ENCODE measurements at places on chromosomes 4 and X.

DNA sequence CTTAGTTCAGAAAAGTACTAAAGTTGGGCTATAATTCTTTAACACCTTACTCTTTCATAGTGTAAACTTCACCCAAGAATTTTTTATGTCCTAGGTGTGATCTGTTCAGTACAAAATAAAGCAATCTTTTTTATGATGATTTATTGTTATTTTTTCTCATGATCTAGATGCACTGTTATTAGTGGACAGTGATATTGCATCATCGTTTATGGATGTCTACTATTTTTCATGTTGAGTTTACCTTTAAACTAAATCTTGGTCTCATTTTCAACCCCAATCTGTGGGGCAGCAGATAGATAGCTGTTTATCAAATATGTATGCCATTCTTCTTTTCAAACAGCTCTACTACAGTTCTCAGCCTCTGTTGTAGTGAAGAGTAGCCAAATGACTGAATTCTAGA lies 215.4 kb downstream of the UGT8 start:
- DNase-seq: no peak

- no peak for DNase-seq
Observed at GRCh38 chr4:79047316-79047715, 108.1 kb upstream of the PAQR3 start.

- peak; percentile 41 for DNase-seq
Observed at GRCh38 chr4:143335979-143336780, 496 bp upstream of the GAB1 start.

GRCh38 chr4:184000457-184001396 lies 95.6 kb downstream of the STOX2 start:
- no peak for DNase-seq

DNA sequence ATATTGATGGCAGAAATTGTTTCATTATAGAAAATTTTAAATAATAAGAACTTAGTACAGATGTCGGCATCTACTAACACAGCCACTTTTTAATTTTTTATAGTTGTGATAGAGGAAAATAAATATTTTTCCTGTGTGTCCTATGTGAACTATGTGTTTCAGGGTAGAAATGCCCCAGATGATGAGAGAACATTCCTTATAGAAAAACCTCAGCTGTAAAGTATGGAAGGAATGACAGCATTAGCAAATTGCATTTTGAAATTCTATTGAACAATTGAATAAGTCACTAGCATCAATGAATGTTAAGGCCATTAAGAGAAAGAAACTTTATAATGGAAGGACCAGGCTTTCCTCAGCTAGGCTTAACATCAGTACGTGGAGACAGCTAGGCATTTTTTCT lies 149.2 kb downstream of the CFAP299 start:
- DNase-seq: peak; percentile 23

DNA sequence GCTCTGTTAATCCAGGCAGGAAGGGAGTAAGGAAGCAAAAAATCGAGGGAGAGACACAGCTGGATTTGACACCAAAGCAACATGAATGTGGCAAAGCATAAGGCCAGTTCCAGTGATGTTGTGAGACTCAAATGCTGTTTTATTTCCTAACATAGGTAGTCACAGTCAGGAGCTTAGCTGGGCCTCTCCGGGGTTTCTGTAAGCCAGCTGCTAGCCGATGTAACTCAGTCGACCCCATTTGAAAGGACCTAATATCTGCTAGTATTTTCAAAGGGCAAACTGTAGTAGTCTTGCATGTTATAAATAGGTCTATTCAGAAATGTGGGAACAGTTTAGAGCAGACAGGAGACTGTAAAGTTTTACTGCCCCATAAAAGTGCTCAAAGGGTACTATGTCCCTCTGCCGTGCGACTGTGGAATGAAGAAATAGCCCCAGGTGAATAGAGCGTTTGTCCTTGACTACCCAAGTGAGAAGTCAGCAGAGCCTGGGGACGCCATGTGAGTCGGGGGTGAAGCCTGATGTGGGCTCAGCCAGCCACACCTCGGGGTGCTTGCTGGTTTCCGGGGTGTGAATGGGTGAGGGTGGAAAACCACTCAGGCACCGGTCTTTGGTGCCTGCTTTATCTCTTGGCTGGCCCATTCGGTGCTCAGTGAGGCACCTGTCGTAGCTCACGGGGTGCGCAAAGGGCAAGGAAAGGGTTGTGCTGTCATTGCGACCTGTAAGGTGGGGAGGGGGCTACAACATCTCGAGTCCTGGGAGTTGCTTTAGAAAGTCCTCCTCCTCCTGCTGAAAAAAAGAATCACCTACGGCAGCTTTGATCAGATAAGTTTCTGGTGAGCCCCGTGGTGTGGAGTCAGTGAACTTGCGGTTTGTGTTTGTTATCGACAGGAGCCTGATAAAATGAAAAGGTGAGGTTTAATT lies 745 bp downstream of the TRIM2 start:
- no peak for DNase-seq

DNA sequence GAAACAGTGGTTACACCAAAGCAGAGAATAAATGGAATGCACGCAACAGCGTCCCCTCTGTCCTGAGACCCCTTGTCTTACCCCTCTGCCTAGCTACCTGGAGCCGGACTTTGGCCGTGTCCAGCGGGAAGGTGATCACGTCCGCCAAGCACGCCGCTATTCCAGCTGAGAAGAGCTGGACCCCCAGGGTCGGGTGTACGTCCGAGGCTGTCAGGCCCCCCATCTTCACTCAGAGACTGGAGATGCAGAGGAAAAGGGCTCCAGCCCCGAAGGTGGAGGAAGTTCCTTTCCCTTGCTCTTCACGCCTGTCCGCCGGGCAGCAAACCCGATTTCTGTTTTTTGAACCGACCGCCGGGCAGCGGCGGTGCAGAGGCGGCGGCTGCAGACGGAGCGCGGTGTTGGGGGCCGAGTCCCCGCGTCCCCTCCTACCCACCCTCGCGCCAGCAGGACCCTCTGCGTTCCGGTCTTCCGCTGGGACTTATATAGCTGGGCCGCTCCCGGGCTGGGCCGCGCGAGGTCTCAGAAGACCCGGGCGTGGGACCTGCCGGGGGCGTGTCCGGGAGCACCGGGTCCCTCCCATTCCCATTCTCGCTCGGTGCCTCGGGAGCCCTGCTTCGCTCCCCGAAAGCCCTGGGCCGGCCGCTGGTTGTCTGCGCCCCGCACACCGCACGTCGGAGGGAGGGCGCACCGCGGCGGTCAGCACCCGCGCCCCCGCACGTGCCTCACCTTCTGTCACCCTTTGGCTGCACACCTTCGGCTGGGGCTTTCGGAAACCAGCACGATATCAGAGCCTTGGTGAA lies at the start of gene UCP1:
UCP1 (minus strand) TSS at position 455 of the 800 bp plus-strand sequence; CDS start at position 223, 232 bp downstream.
- DNase-seq: no peak

DNA sequence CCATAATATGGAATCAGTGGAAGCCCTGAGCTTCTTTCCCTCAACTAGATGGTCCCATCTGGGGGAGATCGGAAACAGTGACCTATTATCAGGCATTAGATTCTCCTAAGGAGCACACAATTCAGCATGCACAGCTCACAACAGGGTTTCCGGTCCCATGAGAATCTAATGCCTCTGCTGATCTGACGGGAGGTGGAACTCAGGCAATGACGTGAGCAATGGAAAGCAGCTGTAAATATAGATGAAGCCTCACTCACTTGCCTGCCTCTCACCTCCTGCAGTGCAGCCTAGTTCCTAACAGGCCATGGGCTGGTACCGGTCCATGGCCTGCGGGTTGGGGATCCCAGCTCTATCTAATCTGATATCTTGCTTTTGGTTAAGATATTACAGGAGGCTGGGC lies 88.9 kb downstream of the COX7B2 start:
- no peak for DNase-seq

- DNase-seq: no peak
Observed at GRCh38 chr4:188430384-188430783, 291.1 kb downstream of the TRIML1 start.

DNA sequence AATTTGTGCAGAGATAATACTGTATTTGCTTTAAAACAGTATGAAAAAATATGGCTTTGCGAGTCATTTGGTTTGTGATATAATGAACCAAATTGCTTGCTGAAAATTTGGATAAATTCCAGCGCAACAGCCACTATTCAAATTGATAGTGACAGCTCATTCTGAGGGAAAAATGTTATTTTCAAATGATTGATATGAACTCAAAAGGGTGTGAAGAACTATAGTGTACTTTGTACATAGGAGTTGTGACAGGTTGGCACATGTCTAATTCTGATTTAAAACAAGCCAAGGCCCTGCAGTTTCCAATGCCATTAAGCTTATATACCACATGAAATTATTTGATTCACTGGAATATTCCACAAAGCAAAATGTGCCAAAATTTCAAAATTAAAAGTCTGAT lies 1628.9 kb upstream of the AGA start:
- DNase-seq: no peak

- no peak for DNase-seq
Observed at GRCh38 chrX:39261446-39262147, 460.3 kb downstream of the MID1IP1 start.

DNA sequence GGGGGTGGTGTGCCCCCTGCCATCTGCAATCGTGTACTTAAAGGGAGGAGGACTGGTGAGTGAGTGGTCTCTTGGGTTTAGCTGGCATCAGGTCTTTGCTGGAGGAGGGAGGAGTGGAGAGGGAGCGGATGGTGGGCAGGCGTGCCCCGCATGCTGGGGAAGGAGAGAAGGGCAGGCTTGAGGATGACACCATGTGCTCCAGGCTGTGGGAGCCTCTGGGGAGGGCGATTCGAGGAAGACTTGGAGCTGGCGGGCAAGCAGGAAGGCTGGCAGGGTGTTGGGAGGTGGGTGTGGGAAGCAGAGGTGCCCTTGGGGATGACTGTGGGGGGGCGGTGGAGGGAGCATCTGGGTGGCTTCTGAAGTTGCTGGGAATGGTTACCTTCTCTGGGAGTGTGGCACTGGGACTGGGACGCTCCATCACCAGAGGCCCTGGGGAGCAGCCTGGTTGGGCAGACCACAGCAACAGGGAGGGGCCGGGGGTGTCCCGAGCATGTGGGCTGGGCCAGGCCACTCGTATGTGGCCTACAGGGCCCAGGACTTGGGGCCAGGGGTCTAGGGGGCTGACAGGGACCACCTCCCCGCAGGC lies 30.8 kb upstream of the AFAP1 start:
- DNase-seq: no peak

- DNase-seq: no peak
Observed at GRCh38 chr4:41323179-41323578, 66.5 kb downstream of the UCHL1 start.

DNA sequence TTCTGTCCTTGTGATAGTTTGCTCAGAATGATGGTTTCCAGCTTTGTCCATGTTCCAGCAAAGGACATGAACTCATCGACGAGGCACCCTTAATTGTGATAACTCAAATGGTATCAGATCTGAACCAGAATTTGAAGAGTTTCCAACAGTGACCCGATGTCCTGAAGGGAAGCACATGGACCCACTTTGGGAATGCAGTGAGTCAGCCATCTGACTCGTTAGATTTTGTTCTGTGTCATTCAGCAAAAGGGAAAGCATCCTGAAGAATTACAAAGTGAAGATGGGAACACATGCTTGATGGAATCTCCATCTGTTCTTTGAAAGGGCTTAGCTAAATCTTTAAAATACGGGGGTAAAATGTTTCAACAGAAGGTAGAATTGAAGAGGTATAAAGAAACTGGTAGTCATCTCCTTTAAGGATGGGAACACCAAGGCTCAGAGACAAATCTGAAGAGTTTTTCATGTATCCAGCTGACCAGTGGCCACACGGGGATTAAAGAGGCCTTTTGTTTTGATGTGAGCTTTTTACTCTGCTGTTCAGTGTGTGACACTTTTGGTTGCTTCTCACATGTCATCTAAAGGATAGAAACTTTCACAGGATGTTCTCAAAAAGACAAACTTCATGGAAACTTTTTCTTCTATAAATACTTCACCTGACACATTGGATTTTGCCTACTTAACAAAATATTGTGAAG lies 393.8 kb downstream of the INPP4B start:
- DNase-seq: no peak

DNA sequence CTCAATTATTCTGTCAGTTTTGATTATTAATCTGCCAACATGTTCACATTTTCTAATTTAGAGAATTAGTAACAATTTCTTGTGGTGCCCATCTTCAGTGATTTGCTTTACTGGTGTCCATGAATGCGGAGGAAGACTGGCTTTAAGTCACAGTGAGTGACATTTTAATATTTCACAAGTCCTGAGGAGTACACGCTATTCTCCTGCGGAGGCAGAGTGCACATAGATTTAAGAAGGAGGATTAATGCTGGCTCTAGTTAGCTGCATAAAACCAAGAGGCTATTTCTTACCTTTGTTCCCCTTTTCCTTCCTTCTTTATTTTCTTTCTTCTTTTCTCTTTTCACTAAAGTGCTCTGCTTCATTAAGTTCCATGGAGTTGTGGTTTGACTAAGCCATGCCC lies 495.2 kb upstream of the IGFBP7 start:
- no peak for DNase-seq

- DNase-seq: no peak
Observed at GRCh38 chr4:97142893-97143292, 1000.4 kb downstream of the STPG2 start.

GRCh38 chrX:137025930-137026329 lies 7.9 kb downstream of the GPR101 start:
- no peak for DNase-seq

DNA sequence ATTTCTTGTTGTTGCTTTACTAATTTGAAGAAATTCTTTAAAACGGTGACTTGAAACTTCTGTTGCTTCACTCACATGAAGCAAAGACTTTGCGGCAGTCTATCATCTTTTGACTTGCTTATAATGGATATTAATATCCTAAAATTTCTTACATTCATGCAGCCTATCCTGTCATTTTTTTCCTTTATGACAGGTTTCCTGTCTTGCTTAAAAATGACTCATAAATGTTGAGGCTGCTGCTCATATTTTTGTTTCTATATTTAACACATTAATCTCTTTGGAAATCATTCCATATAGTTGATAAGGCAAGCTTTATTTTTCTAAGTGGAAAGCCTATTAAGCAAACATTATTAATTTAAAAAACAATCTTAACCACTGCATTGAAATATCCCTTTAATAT lies 176.6 kb upstream of the GALNTL6 start:
- DNase-seq: no peak

DNA sequence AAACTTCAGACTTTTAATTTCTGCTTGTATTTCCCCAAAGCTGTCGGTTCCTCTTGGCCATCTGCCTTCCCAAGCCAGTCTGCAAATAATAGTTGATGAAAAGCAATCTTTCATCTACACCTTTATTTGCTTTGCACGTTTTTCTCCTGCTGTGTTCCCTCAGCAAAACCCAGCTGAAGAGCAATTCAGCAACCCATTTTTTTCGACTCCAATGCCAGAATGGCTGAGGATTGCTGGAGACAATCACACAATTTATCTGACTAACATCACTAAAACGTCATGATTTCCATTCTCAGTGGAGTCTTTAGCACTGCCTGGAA lies 94.3 kb downstream of the GPRIN3 start:
- no peak for DNase-seq

DNA sequence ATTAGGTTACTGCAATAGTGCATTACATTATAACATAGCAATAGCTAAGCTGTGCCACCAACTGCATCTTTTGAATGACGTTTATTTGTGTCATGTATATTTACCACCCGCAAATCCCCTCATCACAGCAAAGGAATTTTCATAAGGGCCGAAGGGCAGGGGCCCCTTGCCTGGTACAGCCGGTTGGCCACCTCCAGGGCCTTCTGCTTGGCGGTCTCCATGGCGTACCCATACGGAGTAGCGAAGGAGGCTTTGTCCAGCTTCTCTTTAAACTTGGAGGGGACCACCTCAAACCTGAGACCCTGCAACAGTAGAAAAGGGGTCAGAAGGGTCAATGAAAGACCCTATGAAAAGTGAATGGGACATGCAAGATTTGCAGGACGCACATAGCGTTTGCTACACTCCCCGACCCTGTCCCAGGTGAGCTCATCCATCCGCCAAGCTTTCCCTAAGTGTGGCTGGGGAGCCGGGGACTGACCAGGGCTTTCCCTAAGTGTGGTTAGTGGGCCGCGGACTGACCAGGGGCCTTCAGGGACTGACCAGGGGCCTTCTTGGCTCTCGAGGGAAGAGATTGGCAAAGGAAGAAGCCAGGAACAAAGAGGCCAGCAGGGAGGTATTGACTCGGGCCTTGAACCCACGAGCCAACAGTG lies 10.6 kb downstream of the ASMTL start:
- DNase-seq: no peak
